Pulmonary artery endothelial cell (primary cell): ENCODE measurements at places on chromosomes 5 and 9. TPM values are rescaled to one million over a fixed set of nuclear protein-coding genes. Genes with fewer than 3 reads are reported as not detected.

Gene PCDHGA7
- 0.59 and 0.95 TPM in 2 replicates for total RNA-seq

- DNase-seq, result no peak
Measured at GRCh38 chr5:43192558-43193180, 644 bp downstream of the NIM1K start.

Gene TMEM215
- under 0.01 and 0.18 TPM in 2 replicates for total RNA-seq

- no peak for DNase-seq
Measured at GRCh38 chr9:69199769-69200470, 25.8 kb downstream of the TJP2 start.

- DNase-seq, result no peak
Measured at GRCh38 chr5:167485061-167485774, 806.2 kb upstream of the WWC1 start.

DNA sequence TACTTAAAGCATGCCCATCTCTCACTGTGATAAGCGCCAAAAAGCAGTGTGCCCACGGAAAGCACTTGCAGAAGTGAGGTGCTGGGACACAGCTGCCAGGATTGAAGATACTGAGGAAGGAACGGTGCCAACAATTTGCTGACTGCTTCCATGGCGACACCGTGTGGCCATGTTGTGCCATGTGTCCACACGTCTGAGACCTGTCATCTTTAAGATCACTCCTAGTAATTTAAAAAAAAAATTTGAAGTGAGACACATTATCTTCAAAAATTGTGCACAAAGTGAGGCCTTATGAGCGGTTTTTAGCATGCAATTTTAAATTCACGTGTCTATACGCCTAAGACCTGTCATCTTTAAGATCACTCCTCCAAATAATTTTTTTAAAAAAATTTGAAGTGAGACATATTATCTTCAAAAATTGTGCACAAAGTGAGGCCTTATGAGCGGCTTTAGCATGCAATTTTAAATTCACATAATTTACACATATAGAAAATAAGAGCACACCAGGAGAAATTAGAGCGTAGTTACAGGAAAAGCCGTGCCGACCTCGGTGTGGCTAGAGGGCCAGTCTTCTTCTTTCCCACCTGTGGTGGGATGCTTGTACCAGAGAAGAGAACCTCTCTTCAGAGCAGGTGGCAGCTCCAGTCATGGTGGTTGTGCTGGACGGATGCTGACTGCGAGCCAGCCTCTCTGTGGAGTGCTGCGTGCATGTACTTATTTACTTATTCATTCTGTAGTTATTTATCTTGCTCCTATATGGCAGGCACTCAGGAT, 21.4 kb upstream of the FLT4 start:
- DNase-seq, result no peak

DNA sequence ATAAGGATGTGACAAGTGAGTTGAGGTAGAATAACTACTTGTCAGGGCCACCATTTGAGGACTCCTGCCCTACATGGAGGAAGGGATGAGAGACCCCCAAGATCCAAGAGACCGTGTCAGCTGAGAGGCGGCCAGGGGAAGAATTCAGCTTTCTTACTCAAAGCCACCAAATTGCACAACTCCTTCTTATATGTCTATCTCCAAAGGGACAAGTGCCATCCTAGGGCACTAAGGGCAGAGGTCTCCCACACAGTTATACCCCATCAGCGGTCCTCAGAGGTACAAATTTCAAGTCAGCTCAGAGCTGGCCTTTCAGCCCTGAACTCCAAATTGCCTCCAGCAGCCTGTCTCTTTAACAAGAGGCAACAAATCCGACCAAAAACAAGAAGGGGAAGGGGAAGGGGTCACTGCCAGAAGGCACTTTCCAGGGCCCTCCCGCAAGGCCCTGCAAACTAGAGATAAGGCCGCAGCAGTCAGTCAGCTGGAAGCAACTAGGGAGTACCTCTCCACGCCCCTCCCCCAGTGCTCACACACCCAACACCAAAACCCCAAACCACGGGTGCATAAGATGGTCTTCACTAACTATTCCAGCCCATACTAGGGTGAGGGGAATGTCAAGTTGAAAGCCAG, 6.1 kb upstream of the STOML2 start:
- no peak for DNase-seq

DNA sequence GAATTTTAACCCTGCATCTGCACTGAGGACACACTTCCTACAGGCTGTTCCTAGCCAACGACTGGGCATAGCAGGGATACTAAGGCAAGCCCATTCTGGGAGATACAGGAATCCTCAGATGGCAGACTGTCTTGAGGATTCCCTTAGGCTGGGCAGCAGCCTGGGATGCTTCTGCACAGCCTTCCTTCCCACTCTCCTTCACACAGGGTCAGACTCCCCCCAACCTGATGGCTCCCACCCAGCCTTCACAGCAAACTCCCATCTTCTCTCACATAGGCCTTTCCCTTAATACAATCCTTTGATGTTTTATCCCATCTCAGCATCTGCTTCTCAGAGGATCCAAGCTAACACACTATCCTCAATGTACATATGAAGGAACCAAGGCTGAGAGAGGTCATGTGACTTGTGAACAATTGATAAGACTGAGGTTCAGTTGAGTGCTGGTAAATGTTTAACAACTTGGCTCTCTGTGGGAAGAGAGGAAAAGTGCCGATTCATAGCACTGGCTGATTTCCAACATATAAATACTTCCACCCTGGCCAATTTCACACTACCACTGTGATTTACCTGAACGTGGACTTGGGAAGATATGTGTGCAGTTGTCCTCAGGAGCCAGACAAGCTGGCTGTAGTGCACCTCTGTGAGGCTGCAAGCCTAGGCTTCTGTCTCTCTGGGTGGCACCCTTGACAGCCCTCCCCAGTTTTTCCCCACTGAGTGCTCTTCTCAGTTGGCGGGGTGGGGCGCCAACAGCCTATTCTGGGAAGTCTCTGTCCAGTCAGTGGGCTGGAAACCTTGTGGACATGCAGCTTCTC, 120.2 kb upstream of the TRIM32 start:
- DNase-seq, result no peak

- no peak for DNase-seq
Measured at GRCh38 chr5:104915226-104915625, 1352.6 kb upstream of the NUDT12 start.

DNA sequence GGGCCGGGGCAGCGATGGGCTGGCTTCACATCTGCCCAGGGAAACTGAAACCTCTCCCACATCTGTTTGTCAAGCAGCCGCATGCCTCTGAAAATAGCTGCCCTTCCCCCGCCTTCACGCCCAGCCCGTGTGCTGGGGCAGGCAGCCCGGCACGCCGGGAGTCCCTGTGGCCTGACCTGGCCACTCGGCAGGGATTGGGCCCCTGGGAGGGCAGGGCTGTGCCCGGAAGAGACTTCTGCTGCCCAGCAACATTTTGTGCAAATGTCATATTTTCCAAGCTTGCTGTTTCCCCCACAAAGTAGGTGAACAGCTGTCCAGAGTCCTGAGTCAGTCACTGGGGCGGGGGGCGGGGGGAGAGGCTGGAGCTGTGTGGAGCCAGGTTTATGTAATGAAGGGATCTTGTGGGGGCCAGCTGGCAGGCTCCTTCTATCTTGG, 8.2 kb downstream of the COL27A1 start:
- DNase-seq, result no peak

DNA sequence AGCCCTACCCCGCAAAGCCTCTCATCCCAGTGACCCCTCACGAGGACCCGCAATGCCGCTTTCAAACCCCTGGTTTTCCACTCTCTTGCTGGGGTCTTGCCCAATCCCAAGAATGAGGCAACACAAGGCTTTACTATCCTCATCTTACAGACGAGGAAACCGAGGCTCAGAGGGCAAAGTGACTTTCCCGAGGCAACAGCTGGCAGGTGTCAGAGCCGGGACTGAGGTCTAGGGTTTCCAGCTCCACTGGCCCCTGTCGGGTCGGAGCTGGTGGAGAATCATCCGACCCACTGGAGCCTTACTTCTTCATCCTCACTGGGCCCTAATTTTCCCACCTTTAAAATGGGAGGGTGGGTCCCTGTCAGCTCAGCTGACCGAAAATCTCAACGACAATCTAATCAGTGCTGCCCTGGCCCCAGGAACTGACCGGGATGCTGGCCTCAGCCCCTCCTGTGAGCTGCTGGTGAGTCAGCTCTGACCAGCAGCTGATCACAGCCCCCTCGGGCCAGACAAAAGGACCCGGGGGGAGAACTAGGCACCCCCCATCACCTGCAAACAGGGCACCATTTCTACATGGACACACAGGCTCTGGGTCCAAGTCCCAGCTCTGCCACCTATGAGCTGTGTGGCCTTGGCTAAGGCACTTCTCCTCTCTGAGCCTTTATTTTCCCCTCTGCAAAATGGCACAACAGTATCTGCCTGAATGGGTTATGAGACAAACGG, 72.7 kb upstream of the STXBP1 start:
- no peak for DNase-seq

DNA sequence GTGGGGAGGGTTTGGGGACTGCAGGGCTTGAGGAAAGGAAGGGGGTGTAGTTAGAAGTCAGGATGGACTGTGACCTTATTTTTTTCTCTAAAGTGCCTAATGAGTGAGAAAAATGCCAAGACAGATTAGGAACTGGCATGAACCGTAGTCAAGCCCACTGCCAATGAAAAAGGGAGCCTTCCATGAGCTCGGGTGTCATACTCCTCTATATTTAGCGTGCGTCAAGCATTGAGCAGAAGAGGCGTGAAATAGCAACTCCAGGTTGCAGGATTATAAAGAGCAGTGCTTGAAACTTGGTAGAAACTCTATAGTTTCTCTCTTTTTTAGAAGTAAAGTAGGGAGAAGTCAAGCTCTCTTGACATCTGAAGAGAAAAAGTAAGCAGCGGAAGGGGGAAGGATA, 1.8 kb downstream of the SGCD start:
- DNase-seq, result no peak

Gene KIF12
- 0.18 and 0.53 TPM in 2 replicates for total RNA-seq

GRCh38 chr5:154179846-154180710, 10.5 kb upstream of the GALNT10 start:
- no peak for DNase-seq

GRCh38 chr5:173819521-173819920, 68.6 kb upstream of the CPEB4 start:
- DNase-seq, result no peak

Gene SPARC
- total RNA-seq, result 1,269 and 1,423 TPM in 2 replicates

- DNase-seq, result no peak
Measured at GRCh38 chr5:135609981-135610380, 31.2 kb upstream of the CXCL14 start.

GRCh38 chr5:132099076-132099748, 25.6 kb downstream of the CSF2 start:
- no peak for DNase-seq

DNA sequence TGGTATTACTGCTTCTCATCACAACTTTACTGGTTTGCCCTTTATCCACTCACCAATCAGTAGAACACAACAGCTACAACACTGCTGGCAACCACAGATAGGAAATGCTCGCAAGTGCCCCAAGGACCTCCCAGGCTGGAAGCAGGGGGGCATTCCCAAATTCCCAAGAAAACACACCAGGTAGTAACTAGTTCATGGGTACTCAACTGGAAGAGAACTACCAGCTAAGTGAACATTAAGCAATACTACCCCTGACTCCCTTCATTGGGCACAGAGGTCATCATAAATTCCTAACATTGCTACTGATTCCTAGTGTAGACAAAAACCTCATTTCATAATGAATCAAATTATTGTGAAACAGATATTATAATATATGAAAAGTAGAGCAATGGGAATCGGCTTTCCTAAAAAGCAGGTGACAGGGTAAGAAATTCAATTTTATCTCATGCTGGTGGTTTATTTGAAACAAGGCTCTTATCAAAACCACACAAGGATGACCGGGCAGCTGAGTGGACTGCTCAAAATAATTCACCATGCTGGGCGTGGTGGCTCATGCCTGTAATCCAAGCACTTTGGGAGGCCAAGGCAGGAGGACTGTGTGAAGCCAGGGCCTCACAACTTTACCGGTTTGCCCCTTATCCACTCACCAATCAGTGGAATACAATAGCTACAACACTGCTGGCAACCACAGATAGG, 81.6 kb downstream of the TLE1 start:
- DNase-seq, result no peak

- no peak for DNase-seq
Measured at GRCh38 chr5:155631116-155631515, 617.6 kb downstream of the KIF4B start.

GRCh38 chr5:72372331-72372730, 52.2 kb downstream of the PTCD2 start:
- DNase-seq, result no peak

Gene GABRG2
- not detected in 2 replicates for total RNA-seq

Gene SLC1A3
- 0.07 TPM in 1 of 2 replicates, not detected in the other for total RNA-seq

GRCh38 chr5:162248107-162248713, 180.6 kb downstream of the GABRG2 start:
- DNase-seq, result no peak

Gene PCDHB5
- 0.39 and 0.53 TPM in 2 replicates for total RNA-seq

Gene IFNK
- not detected in 2 replicates for total RNA-seq

Gene SLC34A1
- total RNA-seq, result not detected in 2 replicates

GRCh38 chr5:134649163-134649835, 714 bp downstream of the SEC24A start:
- DNase-seq, result no peak

DNA sequence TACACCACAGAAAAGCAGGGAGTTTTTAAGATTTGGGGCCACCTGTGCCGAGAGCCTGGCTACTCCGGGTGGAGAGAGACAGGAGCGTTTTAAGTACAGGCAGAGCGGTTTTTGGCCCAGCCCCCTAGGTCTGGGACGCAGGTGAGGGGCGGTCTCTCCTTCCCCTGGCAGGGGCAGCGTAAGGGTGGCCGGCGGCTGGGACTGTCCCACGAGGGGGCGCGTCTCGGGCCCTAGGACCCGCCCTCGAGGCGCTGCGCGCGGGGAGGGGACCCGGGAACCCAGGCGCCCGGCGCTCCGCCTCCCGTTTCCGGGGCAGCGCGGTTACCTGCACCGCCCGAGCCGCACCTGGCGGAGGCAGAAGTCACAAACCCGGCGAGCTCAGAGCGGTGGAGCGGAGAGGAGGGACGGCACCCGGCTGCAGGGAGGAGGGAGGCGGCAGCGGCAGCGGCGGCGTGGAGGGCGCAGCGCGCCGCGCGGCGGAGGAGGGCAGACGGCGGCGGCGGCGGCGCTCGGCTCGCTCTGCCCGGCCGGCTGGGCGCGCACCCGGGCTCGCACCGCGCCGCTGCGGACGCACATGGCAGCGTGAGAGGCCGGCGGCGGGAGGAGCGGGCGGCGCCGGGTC, at the start of gene WWC1:
WWC1 (plus strand) TSS at position 304 of the 622 bp plus-strand sequence. CDS start 508 bp downstream, outside the sequence.
- no peak for DNase-seq

Gene TMEM252
- not detected in 2 replicates for total RNA-seq

GRCh38 chr5:107607671-107608345, 62.9 kb downstream of the EFNA5 start:
- DNase-seq, result no peak

DNA sequence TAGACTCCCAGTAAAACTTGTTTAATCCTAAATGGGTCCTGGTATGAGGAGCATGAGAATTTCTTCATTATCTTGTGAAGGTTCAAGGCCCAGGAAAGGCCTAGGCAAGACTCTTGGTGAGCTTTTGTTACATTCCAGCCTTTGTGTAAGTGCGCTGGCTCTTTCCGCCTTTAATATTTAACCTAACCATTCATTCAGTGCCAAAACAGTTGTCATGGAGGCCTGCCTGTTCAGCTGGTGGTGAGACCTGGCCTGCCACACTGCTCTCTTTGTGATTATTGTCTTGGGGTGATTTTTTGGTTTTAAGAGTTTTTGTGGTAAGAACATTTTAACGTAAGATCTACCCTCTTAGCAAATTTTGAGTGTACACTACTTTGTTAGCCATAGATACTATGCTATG, 127.5 kb upstream of the WWC1 start:
- DNase-seq, result no peak

- DNase-seq, result no peak
Measured at GRCh38 chr5:72788866-72789505, 27.5 kb upstream of the TNPO1 start.

GRCh38 chr9:23743036-23743435, 83.0 kb downstream of the ELAVL2 start:
- no peak for DNase-seq

Gene IL5
- total RNA-seq, result not detected in 2 replicates

- no peak for DNase-seq
Measured at GRCh38 chr5:178307267-178308045, 74.9 kb upstream of the PHYKPL start.
